ENCODE measurements at places on chromosomes 3 and 15.

DNA sequence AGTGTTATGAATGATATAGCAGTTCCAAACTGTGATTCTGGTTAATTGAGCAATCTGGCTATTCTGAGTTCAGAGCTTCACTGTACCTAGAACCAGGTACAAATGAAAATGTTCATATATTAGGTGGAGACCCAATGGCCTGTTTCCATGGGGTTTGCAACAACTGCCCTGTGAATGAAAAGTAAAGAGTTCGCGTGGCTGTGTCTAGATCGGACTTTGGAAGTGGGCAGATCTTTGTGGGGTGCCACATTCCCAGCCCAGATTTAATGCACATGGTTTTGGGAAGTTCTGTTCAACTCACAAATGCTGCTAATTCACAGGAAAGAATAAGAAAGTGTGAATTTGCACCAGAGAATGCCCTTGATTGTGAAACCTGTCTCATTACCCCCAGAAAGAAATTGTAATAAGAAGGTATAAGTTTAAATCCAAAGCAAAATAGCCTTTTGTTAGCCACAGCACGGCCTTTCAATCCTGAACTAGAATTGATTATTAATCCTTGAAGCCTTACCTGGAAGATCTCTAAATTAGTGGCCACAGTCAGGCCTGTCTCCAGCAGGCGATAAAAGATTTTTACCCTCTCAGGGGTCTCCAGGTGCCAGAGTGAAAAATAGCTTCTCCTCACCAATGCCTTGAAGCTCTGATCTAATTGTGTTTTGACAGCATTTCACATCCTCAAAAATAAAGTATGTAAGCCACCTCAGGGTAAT is 22.6 kb downstream of the WHAMM start:
- no peak for DNase-seq

GRCh38 chr3:30368978-30369377 is 237.4 kb upstream of the TGFBR2 start:
- DNase-seq, result peak; percentile 11

- no peak for DNase-seq
Observed at GRCh38 chr3:53484984-53485383, 9.4 kb upstream of the CACNA1D start.

DNA sequence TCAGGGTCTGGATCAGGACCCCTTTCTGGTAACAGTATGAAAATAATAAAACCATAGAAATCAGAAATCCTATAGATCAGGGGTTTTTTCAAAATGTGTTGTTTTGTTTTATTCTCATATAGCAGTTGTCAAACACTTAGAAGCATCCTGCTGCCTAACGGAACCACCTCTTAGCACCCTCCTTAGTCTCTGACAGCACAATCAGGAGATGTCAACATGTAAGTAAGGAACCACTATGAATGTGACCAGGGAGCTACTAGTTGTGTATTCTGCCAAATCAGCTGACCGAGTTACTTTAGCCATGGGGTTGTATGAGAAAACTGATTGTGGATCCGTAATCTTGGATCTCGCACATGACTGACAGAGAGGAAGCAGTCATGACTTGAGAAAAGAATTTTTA is 22.2 kb downstream of the CCDC39 start:
- no peak for DNase-seq

DNA sequence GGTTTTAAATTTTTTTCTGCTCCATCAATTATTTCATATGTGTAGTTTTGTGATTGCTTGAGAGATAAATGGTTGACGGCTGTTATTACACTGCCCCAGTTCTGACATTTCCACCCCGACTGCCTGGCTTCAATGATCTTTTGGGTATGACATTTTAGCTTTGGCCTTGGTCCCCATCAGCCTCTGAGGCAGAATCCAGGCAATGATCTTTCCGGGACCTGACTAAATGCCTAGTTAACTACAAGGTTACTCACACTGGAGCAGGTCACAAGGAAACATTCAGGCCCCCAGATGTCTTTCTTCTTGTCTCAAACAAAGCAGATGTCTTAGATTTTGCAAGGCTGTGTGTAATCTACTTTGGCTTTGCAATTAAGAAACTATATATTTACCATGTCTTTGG is 61.1 kb upstream of the TMCO5A start:
- no peak for DNase-seq

DNA sequence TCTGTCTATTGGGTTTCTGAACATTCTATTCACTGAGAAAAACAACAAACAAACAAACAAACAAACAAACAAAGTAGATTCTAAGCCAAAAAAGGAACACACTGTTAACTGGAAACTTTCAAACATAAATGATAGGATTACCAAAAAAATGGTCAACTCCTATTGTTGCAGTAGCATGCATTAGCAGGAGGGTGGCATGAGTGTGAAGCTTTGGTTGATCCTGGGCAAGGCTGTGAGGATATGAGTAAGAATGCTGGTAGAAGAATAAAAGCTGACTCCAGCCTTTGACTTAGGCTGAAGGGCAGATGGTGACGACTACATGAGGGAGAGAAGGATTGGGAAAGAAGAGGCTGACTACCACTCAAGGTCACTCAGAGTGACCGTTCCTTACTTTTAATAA is 810.3 kb downstream of the VGLL3 start:
- DNase-seq, result no peak

- DNase-seq, result no peak
Observed at GRCh38 chr15:88775776-88776175, 27.5 kb upstream of the ACAN start.

DNA sequence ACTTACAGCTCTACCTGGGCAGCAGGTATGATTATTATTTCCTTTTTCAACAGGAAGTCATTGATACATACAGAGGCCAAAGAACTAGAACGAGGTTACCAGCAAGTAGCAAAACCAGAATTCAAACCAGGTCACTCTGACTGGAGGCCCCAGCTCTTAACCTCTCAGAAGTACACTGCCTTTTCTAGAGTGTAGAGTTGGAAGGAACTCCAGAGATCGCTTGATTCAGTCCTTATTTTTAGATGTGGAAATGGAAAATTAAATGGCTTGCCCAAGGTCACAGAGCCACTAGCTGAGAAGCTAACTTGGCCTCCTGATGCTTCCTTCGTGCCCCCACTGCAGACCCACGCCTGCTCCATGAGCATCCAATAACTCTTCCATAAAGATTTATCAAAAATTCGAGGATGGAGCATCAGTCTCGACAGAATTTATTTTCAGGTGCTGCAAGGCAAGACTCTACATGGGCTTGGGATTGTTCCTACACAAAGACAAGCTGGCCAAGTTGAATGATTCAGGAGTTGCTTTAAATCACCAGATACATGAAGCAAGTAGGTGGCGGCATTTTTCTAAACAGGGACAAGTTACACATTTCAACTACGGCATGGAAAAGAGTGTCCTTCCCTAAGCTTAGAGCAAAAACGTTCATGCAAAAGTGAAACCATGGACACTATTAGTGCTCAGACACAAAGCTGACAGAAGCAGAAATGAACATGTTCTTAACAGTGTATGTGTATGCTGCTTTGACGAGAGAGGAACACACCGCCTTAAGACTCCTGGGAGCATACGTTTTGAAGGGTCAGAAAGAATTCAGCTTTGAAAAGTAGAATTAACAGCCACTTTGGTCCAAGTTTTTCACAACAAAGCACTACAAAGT is 235.7 kb downstream of the THRB start:
- no peak for DNase-seq

DNA sequence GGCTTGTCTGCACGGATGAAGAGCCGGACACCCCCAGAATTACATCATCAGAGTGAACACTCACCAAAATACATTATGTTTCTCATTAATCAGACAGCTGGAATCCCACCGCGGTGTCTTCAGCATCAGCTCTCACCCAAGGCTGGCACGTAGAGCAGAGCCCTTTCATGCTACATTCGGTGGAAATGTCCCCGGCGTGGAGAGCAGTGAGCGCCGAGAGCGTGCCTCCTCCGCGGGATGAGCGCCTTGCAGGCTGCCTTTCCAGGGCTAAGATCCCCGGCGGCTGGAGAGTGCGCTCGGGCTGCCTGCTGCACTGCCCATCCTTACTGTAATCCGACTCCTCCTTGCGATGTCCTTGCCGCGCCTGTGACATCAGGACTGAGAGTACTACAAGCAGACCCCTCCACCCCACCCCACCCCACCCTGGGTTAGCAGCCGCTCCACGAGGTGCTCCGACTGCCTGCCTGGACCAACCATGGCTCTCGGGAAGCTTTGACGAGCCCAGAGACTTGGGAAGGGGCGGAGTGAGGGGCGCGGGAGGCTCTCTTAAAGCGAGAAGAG is at the start of gene ZNF385D:
Gene ZNF385D, minus strand, starts transcription at position 380 of the 561 bp plus-strand sequence. Its CDS starts 294 bp downstream, at position 86.
- DNase-seq, result no peak

DNA sequence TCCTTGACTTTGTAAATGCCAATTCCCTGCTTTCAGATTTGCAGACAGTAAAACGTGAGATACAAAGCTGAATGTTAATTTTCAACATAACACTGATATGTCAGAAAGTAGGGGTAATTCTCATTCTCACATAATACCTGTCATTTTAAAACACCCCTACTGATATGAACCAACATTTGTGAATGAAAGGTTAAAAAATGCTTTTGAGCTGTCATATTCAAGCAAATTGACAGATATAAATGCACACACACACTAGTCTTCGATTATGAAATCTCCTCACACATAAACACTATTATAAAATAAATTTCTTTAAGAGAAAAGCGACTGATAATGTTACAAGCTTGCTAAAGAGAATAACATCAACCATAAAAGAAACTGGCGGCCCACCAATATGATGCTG is 128.8 kb downstream of the PEAK1 start:
- no peak for DNase-seq

GRCh38 chr3:40741729-40742128 is 217.0 kb downstream of the ZNF621 start:
- DNase-seq, result peak; percentile 32
